ENCODE measurements at places on chromosomes 1 and 21.

- no peak for DNase-seq
These were observed 10.8 kb downstream of the OSBPL9 start for GRCh38 chr1:51627672-51628071.

GRCh38 chr1:156852418-156852874, 6.5 kb downstream of the INSRR start:
- DNase-seq: no peak

GRCh38 chr1:58755468-58755872, 28.4 kb downstream of the JUN start:
- DNase-seq: no peak

DNA sequence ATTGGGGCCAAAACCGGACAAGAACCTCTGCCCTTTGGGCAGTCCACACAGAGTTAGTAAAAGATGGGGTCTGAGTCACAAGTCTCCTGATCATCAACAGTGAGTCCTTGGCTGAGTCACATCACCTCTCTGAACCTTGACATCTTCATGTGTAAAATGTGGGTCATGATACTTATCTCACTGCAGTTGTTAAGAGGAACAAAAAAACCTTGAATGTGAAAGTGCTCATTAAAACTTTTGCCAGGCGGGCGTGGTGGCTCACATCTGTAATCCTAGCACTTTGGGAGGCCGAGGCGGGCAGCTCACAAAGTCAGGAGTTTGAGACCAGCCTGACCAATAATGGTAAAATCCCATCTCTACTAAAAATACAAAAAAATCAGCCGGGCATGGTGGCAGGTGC, 15.7 kb downstream of the S100A16 start:
- DNase-seq: no peak

- DNase-seq: no peak
These were observed 12.5 kb upstream of the HNRNPR start for GRCh38 chr1:23356471-23357137.

- no peak for DNase-seq
These were observed 36.3 kb downstream of the PDPN start for GRCh38 chr1:13619909-13620308.

- DNase-seq: no peak
These were observed 105.9 kb downstream of the KCNN3 start for GRCh38 chr1:154764181-154764580.

- DNase-seq: no peak
These were observed 129.5 kb upstream of the PRMT6 start for GRCh38 chr1:106926803-106927582.
